Mucosa of descending colon (tissue), 3 donors: ENCODE measurements at places on chromosomes 3 and 15.

GRCh38 chr3:29746163-29746760 lies 465.4 kb downstream of the RBMS3 start:
- DNase-seq: no peak

- no peak for DNase-seq
These were observed 9.1 kb upstream of the ISL2 start for GRCh38 chr15:76327191-76328105.

GRCh38 chr15:60442031-60442650 lies 36.8 kb downstream of the ICE2 start:
- DNase-seq: no peak

DNA sequence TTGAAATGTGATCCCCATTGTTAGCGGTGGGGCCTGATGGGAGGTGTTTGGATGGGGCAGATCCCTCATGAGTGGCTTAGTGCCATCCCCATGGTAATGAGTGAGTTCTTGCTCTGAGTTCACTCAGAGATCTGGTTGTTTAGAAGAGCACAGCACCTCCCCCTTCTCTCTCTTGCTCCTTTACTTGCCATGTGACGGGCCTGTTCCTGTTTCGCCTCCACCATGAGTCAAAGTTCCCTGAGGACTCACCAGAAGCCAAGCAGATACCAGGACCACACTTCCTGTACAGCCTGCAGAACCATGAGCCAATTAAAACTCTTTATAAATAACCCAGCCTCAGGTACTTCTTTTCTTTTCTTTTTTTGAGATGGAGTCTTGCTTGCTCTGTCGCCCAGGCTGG lies 46.6 kb downstream of the ANP32A start:
- DNase-seq: no peak

DNA sequence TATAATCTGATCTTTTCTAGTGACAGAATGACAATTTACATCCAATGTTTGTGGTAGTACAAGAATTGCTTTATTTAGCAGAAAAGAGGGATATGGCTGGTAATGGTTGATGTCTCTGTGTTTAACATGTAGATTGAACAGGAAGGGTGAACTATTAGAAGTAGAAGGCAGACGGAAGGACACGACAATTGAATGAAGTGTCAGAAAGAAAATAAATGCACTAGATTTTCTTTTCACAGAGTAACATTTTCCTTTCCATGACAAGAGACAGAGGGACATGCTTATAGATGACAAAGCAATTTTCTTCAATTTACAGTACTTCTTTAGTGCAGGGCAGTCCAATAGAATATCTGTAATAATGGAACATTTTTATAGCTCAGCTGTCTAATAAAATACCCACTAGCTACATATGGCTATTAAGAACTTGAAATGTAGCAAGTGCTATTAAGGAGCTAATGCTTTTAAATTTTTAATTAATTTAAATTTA lies 48.9 kb upstream of the MBNL1 start:
- DNase-seq: no peak

- peak; percentile 37 for DNase-seq
These were observed 213.9 kb downstream of the TBC1D2B start for GRCh38 chr15:77863491-77864105.

GRCh38 chr15:47523681-47524475 lies 193.4 kb upstream of the SEMA6D start:
- DNase-seq: no peak

DNA sequence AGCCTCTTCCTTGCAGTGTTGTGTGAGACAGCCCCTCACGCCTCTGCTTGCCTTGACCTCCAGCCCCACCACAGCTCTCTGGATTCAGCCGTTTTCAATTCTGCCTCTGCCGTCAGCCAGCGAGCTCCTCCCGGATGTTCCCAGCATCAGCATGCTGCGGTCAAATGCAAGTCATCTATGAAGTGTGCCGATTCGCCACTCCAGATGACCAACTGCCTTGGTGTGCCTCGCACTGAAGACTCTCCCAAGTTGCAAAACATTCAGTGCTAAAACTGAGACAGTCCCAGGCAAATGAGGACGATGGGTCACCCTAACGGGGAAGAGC lies 30.6 kb upstream of the RASA2 start:
- no peak for DNase-seq

GRCh38 chr3:25074149-25074548 lies 353.9 kb upstream of the RARB start:
- DNase-seq: no peak

DNA sequence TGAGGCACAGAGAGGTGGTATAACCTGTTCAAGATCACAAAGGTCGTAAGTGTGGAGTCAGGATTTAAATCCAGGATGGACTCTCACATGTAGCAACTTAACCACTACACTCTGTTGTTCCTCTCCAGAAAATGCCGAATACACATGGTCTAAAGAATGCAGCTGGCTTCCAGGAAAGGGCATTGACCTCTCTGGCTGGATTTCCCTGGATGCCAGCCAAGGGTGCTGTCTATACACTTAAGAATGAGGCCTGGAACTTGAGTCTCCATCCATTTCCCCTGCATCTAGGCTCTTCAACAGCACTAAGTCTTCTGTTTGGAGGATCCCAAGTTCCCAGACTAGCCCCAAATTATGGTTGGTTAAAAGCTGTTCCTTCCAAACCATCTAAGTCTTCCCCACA lies 60.5 kb downstream of the CERS3 start:
- DNase-seq: no peak

DNA sequence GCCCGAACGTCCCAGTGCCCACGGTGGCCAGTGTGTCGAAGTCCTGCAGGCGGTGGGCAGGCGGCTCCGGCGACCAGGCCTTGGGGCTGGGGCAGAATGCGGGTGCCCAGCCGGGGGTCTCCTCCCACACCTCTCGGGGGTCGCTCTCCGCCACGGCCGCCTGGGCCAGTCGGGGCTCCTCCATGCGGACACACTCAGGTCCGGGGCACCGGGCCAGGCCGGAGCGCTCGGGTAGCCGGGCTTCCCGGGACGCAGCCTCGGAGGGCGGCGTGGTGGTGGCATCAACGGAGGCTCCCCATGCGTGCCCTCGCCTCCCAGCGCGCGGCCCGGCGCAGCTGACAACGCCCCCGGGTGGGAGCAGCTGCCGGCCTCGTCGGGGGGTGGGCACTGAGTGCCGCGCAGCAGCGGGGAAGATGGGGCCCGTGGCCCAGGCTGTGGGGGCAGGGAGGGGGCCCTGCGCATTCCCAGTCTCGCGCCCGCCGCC lies 30.1 kb upstream of the CERS3 start:
- DNase-seq: no peak

DNA sequence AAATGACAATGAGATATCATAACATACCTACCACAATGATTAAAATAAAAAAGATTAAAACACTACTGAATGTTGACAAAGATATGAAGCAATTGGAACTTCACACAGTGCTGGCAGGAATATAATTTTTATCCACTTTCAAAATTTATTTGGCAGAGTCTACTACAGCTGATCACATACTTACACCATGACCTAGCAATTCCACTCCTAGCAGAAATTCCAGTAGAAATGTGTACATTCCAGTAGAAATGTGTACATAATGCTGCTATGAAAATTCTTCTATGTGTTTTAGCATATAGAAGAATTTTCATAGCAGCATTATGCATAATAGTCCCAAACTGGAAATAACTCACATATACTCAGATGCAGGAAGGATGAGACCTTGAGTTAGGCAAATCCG lies 43.5 kb downstream of the IFT57 start:
- no peak for DNase-seq

DNA sequence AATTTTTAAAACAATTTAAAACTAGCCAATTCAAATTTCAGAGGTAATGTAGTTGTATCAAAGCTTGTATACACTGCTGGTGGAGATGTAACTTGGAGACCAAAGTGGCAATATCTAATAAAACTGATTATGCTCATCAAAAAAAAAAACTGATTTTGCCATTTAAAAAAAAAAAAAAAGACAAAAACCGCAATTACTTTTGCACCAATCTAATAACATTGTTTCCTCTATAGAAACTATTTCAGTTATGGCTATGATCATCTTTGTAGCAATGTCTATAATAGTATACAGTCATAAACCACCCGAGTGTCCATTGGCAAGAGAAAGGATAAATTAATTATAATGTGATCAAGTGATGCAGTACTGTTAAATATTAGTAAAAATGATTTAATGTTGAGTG lies 149.3 kb upstream of the SEMA6D start:
- DNase-seq: no peak

DNA sequence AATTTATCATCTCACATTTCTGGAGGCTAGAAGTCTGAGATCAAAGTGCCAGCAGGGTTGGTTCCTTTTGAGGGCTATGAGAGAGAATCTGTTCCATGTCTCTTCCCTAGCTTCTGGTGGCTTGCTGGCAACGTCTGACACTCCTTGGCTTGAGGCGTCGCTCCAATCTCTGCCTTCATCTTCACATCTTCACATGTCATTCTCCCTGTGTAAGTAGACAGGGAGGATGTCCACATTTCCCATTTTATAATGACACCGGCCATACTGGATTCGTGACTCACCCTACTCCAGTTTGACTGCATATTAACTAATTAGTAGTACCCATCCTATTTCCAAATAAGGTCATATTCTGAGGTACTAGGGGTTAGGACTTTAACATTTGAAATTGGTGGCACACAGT lies 17.5 kb upstream of the ARHGAP31 start:
- DNase-seq: no peak

DNA sequence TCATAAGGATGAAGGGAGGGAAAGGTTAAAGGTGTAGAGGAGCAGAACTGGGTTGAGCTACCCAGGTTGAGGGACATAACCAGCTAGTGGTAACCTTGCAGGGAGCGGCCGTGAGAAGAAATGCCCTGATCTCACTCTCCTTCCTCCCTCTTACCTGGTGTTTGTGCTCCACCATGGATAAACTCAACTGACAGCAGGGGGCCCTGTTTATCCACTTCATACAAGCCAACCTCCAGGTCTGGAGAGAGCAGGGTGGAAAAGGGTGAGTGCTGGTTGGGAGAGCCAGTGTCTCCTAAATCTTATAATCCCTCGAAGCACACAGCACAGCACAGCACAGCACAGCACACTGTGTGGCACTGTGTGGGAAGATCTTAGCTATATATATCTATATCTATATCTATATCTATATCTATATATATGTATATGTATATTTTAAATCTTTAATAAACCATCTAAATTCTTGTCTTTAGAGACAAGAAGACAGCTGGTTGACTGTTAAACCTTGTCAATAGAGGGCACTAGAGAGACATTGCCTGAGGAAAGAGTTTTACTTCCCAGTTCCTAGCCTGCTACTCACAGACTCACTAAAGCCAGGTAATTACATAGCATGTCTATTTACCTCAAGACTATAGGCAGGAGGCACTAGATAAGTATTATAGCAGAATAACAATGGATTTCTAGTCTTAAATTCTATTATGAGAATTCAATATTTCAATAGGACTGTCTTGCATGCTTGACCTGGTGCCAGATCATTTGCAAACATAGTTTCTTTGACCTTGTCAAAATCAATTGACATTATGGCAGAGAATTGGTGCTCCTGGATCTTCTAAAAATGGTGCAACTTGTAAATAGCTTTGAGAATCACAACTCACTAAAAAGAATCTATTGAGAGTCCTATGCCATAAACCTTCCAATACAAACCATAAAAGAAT lies 21.7 kb upstream of the FMN1 start:
- no peak for DNase-seq

DNA sequence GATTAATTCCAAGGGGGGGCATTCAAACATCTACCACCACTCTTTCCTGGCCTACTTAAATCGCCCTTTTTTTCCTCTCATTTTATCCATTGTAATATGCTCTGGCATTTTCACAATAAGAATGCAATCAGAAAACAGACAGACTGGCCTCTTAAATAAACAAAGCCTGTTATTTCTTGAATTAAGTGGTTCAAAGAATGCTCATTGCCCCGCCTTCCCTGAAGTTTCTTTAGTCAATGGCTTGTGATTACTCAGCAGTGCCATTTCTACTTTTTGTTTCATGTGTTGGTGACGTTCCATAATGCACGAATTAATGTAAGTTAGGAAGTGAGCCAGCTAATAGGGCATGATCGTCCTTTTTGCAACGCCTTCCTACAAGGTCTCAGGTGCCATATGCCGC lies 68.0 kb downstream of the FBN1 start:
- no peak for DNase-seq

- no peak for DNase-seq
These were observed 26.8 kb downstream of the SERPINI1 start for GRCh38 chr3:167762296-167762695.

DNA sequence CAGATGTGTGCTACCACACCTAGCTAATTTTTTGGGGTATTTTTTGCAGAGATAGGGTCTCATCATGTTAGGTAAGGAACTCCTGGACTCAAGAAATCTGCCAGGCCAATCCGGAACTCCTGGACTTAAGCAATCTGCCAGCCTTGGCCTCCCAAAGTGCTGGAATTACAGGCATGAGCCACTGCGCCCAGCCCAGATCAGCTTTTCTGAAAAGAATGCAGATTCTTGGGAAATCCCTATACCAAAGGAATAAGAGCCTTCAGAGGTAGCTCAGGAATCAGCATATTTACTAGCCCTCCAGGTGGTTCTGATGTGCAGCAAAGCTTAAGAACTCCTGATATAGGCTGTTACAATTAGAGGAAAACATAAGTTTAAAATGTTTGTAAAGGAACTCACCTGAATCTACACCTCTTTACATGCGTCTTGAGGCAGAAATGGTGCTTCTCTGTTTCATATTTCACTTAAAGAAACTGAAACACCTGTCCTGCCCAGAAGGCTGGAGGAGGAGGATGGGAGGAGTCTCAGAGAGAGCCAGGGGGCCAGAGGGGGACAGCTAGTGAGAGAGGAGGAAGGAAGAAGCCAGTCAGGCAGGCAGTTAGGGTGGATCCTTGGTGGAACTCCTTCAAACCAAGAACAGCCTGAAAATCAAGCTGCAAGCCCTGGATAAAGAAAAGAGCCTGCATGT lies at the start of gene XCR1:
Gene XCR1, minus strand, starts transcription at position 463 of the 685 bp plus-strand sequence. CDS start 5,536 bp downstream, outside the sequence.
- no peak for DNase-seq

DNA sequence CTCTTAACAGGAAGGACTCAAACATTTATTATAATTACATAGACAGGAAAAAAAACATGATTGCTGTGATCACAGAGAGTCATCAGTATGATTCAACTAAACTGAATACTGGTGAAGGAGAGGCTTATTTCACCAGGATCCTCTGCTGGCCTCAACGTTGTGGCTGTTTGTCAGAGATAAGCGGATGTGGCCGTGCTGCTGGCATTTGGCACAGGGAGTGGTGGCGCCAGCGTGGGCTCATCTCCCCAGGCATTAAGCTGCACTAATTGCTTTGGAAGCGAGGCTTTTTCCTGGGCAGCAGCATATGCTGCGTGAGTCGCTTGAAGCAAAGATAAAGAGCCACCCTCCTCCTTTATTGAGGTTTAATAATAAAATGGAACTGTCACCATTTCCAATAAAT lies 306.7 kb downstream of the LRTM1 start:
- no peak for DNase-seq

DNA sequence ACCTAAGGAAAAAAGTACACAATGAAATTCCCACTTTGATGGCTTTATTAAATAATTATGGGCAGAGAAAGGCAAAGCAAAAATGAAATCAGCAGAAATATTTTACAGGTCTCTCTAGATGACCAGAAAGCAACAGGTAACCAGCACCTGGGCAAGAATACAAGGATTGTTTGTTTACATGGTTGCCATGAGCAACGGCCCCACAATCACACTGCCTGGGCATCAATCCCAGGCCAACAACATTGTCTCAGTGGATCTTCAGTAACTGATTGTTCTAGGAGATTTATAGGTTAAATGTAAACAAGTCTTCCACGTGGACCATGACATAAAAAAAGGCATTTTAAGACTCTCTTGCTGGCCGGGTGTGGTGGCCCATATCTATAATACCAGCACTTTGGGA lies 82.6 kb downstream of the PDZRN3 start:
- DNase-seq: peak; percentile 55

- DNase-seq: no peak
These were observed 435.1 kb downstream of the LPP start for GRCh38 chr3:188589071-188589470.
